ENCODE measurements at places on chromosomes 5 and 9.

GRCh38 chr9:7862170-7862569 lies 62.6 kb upstream of the DMAC1 start:
- no peak for DNase-seq

DNA sequence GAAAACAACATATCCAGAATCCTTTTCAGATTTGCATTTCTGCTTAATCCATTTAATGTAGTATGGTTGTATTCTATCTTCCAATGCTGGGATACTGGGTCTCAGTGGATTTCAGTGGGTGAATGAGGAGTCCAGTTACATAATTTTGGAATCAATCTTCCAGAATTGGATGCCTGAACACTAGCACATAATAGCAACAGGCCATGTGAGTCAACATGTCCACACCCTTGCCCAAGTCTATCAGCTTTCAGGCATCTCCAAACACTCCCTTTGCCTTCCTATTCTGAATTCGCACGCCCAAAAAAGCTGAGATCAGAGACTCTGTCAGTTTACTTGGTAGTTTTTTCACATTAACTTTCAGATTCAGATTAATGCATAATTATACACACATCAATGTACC lies 202.6 kb downstream of the TSSK1B start:
- DNase-seq = peak; percentile 38

DNA sequence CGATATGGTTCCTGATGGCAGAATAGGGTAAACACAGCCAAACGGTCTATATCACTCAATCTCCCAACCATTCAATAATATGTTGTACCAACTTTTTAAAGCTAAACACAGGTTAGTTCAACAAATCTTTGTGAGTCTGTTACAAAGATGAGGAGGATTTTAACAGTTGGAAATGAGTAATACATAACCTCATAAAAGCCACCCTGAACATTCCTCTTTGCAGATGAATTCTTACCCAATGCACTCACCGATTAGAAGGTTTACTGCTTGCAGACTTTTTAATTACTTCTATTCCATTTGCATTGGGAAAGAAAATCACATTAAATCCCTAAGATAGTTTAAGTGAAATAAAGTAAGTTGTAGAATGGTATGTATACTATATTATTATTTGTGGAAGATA lies 23.3 kb upstream of the TRMT10B start:
- DNase-seq = no peak

- DNase-seq = no peak
Observed at GRCh38 chr5:97088774-97089148, 53.6 kb downstream of the LIX1 start.

- no peak for DNase-seq
Observed at GRCh38 chr9:22529426-22530199, 83.0 kb downstream of the DMRTA1 start.

GRCh38 chr9:113737517-113738271 lies 138.4 kb upstream of the ZNF618 start:
- DNase-seq = peak; percentile 32

- no peak for DNase-seq
Observed at GRCh38 chr5:172949426-172949825, 9.8 kb upstream of the RPL26L1 start.

DNA sequence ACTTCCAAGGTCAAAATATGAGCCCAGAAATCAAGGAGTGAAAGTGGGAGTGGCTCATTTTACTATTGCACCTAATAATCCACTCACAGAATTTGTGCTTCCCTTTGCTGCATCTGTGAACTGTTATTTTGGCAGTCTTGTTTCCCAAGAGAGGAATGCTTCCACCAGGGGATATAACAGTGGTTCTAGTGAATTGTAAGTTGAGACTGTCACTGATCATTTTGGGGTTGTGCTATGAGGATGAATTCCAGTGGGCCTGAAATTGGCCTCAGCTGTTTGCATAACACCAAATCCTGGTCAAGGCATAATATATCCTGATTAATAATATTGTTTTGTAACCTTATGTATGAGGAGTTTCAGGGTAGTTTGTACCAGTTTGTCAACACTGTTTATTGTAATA lies 14.4 kb downstream of the FAM200C start:
- DNase-seq = peak; percentile 44

DNA sequence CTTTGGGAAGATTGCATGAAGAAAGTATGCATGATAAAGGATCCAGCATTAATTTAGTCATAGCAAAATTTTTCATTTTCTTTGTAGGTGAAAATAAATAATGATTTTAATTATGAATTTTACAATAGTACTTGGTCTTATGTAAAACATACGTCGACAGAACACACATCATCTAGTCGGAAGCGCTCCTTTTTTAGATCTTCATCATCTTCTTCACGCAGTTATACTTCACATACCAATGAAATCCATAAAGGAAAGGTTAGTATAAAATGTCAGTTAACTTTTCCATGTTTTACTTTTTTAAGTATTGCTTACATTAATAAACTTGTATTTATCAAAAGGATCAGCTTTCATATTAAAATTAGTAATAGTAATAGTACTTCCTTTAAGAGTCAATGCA lies 35.8 kb downstream of the C7 start:
- no peak for DNase-seq

GRCh38 chr5:35183556-35183955 lies 46.7 kb downstream of the PRLR start:
- DNase-seq = no peak

- DNase-seq = no peak
Observed at GRCh38 chr9:7900541-7900940, 101.0 kb upstream of the DMAC1 start.

GRCh38 chr9:125965477-125965876 lies 218.3 kb downstream of the PBX3 start:
- DNase-seq = no peak

GRCh38 chr5:91850031-91850430 lies 466.9 kb upstream of the ARRDC3 start:
- DNase-seq = no peak

DNA sequence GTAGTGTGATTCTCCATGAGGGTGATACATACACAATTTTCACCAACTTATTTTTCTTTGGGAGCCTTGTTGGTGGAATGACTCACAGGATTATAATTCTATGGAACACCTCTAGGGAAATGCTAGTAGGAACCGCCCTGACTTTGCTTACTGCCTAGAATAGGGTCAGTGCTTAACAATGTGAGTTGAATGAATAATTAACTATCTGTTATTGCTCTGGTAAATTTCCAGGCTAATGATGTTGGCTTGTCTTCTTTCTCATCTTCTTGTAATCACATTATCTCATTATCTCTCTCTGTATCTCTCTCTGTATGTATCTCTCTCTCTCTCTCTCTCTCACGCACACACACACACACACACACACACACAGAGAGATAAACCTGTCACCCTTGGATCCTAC lies 291.1 kb downstream of the TRIM32 start:
- DNase-seq = no peak

GRCh38 chr5:72760259-72760658 lies 56.2 kb upstream of the TNPO1 start:
- DNase-seq = peak; percentile 6

- DNase-seq = peak; percentile 33
Observed at GRCh38 chr5:98997000-98997399, 68.2 kb upstream of the CHD1 start.

GRCh38 chr9:71721855-71722254 lies 46.5 kb downstream of the CEMIP2 start:
- DNase-seq = no peak

DNA sequence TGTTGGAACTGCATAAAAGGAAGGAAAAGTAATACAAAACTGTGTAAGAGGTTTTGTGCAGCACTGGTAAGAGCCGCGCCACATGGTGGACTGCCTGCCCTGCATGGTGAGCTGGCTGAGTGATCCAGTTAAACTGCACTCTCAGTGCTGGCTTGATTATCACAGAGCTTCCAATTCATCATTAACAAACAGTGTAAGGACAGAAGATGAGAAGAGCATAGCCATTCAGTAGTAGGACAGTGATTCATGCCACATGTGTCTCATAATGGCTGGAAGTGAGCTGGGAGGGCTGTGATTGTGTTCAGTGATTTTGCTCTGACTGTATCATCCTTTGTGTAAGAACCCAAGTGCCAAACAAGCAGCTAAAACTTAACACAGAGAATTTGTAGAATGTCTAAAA lies 14.1 kb downstream of the ASPN start:
- DNase-seq = peak; percentile 21

- DNase-seq = peak; percentile 60
Observed at GRCh38 chr5:171336521-171337209, 27.6 kb downstream of the TLX3 start.

- peak; percentile 64 for DNase-seq
Observed at GRCh38 chr5:171450423-171451331, 31.2 kb downstream of the FGF18 start.

DNA sequence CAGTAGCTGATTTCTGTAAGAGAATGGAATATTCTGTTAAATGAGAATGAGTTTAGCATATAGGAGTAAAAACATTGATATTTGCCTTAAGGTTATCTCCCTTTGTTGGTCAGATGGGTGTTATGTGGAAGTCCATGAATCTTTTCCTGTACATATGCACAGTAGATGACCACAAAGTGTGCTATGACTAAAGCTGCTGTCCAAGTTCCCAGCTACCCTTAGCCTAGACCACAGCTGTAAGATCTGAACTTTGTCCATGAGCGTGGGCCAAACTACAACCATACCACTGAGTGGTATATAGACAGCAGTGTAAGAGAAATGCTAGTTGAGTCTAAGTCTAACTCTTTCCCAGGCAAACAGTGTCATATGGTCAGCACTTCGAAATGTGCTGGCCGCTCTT lies 48.8 kb downstream of the CD180 start:
- no peak for DNase-seq

- peak; percentile 68 for DNase-seq
Observed at GRCh38 chr5:62475072-62475471, 62.5 kb downstream of the IPO11 start.

DNA sequence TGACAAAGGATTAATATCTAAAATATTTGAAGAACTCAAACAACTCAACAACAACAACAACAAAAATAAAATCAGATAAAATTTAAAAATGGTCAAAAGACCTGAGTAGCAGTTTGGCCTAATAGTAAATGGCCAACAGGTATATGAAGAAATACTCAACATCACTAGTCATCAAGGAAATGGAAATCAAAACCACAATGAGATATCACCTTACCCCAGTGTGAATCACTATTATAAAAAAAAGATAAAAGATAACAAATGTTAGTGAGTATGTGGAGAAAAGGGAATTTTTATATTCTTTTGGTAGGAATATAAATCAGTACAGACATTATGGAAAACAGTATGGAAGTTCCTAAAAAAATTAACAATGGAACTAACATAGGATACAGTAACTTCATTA lies 247.9 kb upstream of the TRPC7 start:
- DNase-seq = no peak

- no peak for DNase-seq
Observed at GRCh38 chr5:14125262-14125661, 17.9 kb upstream of the TRIO start.

Measured in fibroblast of gingiva (primary cell).